ENCODE measurements at places on chromosomes 2 and 18.

GRCh38 chr2:46232860-46233259, 64.3 kb upstream of the EPAS1 start:
- DNase-seq, result no peak

DNA sequence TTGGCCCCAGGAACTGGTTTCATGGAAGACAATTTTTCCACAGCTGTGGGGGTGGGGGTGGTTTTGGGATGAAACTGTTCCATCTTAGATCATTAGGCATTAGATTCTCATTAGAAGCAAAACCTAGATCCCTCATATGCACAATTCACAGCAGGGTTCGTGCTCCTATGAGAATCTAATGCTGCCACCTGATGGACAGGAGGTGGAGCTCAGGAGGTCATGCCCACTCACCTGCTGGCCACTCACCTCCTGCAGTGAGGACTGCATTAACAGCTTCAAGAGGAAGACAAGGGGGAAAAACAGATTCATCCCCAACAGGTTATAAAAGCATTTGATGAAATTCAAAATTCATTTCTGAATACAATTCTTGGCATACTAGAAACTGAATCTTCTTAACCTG, 38.5 kb downstream of the THAP4 start:
- peak; percentile 14 for DNase-seq

- DNase-seq, result no peak
Observed at GRCh38 chr2:10686176-10686730, 3.5 kb downstream of the NOL10 start.

DNA sequence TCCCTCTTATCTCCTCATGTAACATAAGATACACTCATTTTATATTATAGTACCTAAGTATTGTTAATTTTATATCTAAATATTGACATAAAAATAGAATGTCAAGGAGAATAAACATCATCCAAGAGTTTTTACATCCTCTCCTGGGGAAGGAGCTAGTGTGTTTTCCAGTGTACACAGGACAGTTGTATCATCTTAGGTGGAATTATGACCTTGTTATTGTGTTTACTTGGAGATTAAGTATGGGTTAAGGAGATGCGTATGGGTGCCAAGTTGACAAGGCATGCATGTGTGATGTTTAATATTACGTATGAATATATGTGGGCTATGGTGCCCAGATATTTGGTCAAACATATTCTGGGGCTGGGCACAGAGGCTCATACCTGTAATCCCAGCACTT, 11.2 kb upstream of the DDX1 start:
- DNase-seq, result no peak

- no peak for DNase-seq
Observed at GRCh38 chr2:105321875-105322646, 7.5 kb downstream of the TGFBRAP1 start.

GRCh38 chr2:174023591-174024523, 58.7 kb upstream of the SP3 start:
- no peak for DNase-seq

DNA sequence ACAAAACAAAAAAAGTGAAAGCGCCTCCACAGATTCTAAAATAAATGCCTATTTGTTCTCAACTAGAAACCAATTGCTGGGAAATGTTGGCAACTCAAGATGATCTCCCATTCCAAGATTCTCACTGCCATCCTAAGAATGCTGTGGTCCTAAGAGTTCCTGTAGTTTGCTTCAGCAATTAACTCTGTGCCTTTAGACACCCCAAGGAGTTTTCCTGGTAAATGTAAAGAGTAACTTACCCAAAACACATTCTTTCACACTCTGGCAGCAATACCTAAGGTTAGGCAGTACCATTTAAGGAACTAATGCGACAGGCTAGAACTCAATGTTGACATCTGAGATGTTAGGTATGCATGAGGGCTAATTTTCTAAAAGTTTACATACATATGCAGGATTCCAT, 58.8 kb upstream of the TANK start:
- no peak for DNase-seq

DNA sequence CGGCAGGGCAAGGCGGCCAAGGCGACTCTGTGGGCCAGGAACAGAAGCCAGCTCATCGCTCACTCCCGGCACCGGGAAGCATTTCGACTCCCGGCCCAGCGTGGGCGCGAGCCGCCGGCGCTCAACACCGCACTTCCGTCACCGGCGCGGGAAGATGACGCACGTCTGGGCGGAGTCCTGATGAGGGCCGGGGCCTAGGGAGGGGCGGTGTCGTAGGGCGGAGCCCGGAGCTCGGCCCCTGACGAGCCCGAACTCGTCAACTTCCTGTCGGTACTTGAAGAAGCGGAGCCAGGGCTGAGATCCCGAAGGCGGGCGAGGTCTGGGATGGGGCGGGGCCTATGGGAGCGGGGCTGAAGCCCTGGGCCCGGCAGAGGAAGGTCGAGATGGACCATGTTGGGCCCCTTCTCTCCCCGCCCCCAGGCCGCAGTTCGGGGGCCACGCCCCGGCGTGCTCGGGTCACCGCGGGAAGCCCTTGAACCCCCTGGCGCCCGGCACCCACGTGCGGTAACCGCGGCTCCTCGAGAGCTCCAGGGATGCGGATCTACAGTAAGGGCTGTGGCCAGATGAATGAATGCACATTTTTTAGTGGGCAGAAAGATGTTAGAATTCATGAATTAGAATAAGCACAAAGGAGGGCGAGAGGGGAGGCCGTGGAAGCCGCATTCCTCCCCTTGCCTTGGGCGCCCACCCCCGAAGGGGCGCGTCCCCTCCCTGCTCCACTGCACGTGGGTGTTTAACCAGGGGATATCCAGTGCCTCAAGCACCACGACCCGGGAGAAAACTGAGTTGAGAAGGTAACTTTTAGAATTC, at the start of gene RNASEH1:
Gene RNASEH1, minus strand, starts transcription at position 129 of the 810 bp plus-strand sequence. Its CDS starts 73 bp downstream, at position 56.
- peak; percentile 98 for DNase-seq

DNA sequence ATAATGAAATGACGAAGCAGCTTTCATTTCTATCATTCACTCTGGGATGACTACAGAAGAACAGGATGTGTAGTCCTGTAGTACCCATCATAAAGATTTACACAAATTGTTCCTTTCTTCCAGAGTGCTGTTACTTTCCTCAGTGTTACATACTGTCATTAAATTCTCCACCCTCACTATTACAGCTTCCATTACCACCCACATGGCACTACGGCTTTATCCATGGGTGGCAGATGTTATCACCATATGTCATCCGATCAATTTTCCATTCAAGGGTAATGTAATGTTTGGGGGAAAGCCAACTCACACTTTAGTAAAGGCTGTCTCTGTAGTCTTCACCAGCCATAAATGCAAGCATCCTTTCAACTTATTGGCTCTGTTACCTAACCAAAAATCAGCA, 7.1 kb upstream of the CSRNP3 start:
- no peak for DNase-seq

DNA sequence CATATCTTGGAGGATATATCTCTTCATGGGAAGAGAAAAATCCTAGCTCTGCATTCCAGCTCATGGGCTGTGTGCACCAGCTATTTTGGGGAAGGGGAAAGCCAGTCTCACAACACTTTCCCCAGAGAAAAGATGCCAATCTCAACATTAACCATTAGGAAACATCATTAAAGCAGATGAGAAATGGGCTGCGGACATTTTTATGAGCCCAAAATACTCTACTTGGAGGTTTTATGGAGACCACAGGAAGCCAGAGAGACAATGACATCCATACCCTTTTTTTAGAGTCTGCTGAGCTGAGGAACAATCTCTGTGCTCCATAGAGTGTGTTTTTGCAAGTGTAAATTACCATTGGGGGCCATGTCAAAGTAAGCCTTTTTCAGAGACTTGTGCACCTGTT, 213.7 kb downstream of the TRIB2 start:
- no peak for DNase-seq

DNA sequence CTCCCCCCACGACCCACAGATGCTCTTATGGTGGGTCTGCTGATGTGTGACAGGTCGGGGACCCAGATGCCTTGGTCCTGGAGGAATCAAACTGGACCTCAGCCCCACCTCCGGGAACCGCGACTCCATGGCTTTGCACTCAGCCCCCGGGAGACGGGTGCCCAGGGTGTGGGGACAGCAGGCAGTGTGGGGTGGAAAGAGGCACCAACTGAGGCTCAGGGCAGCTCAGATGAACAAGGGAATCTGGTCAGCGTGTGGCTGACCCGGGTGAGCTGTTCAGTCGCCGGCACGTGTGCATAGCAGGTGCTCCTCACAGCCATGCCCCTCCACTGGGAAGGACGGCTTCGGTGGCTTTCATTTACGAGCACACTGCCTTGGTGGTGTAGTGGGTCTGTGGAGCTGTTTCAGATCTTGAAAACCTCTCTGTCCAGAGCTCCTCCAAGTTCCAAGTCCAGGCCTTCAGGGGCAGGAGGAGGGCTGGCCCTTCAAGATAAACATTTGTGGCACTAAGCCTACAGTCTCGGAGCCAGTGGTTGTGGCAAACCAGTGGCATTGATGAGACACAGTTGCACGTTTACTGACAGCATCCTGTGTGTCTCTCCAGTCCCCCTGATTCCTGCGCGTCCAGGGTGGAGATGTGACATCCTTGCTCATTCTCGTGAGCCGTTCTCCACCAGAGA, 471.2 kb upstream of the HS6ST1 start:
- DNase-seq, result no peak

DNA sequence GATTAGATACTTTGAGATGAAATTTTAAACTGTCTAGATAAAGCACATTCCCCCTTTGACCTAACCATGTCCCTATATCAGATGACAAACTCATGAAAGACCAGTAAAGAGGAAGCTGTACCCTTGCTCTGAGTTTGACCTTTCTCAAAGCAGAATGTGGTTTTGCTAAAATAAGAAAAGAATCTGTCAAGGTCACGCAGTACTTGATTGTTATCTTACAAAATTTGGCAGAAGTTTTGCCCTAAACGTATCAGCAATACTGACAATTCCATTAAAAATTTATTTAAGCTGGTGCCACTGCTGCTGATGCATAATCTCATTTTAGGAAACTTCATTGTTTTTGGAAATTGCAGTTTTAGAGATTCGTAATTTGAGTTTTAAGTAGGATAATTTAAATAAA, 31.2 kb upstream of the GALM start:
- DNase-seq, result no peak
